ENCODE measurements at places on chromosomes 5 and 9.

DNA sequence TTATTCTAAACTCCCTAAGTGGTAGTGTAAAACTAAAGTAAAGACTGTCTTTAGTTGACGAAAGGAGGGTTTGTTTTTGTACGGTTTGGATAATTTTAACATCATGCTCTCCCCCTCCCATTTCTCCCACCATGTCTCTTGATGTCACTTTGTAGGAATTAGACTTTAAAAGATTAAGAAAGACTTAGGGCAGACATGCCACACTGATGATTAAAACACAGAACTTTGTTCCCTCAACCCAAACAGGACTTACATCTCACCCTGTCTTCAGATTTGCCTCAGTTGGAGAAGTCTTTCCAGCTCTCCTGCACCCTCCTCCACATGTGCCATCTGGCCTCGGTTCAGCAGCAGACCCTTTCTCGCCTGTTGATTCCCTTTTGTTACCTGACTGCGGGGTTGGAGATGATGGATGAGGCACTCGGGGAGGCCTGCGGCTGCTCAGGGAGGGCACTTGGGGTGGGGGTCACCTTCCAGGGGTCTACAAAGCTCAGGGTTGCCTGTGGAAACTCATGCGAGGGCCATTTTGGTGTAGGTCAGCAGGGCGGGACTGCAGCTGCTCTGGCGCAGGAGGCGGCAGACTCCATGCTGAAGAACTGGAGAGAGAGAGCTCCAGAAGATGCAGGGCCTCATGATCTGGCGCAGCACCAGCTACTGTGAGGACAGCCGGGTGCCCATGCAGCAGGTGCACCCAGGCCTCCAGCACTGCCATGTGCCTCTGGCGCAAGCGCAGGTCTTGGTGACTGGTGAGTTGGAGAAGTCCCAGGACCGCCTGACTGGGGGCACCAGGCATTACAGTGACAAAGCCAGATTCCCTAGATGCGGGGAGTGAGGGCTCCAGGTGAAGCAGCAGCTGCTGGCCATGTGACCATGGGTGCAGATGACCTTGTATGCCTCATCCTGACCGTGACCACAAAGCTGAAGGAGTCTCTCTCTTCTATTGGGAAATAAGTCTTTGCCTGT lies 24.5 kb upstream of the EXOC3 start:
- DNase-seq: no peak

DNA sequence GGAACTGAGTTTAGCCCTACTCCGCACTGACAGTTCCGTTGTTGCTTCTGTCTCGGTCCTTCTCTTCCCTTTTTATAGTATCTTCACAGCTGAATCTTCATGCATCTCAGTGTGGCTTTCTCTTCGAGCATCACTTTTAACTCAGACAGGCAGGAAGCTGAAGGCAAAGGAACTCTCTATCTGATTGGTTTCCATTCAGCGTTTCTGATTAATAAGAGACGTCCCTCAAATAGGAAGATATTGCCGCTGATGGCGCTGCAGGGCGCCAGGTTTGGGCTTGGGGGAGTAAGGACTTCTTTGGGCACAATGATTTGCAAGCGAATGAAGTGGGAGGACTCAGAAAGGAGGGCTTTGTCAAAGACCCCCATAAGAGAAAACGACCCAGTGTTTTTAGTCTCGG lies at the start of gene CDH9:
Gene CDH9 (minus strand): TSS at position 111 of the 400 bp plus-strand sequence. CDS start 50,253 bp downstream, outside the sequence.
- DNase-seq: no peak

- DNase-seq: no peak
Observed at GRCh38 chr5:91386120-91386519, 3.0 kb upstream of the ARRDC3 start.

DNA sequence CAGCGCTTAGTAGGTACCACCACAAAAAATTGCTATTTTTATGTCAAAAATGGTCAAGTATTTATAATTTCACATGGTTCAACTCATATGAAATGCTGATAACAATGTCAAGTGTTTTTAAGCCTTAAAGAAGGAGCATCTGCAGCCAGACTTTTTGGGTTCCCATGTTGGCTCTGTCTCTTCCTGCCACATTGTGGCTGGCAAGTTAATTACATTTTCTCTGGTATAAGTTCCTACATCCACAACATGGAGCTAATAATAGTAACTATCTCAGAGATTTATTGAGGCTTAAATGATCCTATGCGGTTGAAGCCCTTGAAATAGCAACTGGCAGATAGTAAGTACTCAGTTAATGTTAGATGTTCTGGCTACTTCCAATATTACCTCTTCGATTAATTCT lies 5.4 kb downstream of the ATP10B start:
- DNase-seq: no peak

DNA sequence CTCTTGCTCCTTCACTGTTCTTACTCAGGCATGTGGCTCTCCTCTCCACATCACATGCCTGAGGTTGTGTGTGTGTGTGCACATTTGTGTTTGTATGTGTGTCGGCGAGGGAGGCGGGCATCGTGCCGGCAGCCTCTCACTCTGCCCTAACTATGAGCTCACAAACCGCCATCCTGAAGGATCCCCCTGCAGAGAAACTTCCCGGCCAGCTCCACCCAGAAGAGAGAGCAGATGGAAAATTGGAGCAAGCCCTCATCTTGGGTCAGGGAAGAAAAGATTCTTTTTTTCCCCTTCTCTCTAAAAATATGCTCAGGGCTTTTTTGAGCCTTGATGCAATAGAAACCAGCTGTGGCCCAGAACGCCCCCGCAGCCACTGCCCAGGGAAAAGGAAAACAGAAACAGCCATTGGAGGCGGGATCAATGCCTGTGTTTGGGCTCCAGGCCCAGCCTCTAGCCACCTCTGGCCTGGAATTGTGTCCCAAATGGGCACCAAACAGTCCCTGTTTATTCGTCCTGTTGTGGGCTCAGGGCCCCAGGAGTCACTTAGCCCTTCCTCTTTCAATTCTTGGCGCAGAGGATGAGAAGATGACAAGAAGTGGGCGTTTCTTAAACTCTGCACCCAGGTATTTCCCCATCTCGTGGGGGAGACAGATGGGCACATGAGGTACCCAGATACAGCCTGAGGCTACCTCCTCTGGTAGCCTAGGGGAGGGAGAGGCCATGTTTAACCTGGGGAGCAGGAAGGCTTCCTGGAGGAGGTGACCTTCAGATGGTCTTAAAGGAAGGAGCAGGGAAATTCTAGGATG lies 151.5 kb downstream of the RGS3 start:
- no peak for DNase-seq

Measured in stimulated activated CD4-positive, alpha-beta T cell treated with anti-CD3 and anti-CD28 coated beads, Interleukin-15, amount 100 ng/mL, for 1 hour (primary cell).